ENCODE measurements at places on chromosomes 6 and 20.

GRCh38 chr6:17945575-17945974 lies 41.9 kb downstream of the KIF13A start:
- no peak for DNase-seq

DNA sequence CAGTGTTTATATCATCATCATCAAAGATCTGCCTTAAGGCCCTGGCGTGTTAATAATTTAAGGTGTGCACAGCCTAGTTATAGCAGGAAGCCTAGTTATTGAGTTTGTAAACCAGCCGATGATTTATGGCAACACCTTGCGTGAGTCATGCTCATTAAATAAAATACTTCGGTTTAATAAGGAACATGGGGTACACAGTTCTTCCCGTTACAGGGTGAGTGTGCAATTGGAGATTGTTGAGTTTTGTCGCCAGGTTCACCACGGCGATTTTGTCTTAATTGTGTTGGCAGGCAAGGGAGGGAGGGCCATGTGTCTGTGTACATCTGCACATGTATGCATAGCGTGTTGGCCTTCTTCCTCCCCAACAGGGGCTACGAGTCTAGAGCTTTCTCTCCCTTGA lies 104.0 kb downstream of the TFAP2A start:
- DNase-seq = no peak

DNA sequence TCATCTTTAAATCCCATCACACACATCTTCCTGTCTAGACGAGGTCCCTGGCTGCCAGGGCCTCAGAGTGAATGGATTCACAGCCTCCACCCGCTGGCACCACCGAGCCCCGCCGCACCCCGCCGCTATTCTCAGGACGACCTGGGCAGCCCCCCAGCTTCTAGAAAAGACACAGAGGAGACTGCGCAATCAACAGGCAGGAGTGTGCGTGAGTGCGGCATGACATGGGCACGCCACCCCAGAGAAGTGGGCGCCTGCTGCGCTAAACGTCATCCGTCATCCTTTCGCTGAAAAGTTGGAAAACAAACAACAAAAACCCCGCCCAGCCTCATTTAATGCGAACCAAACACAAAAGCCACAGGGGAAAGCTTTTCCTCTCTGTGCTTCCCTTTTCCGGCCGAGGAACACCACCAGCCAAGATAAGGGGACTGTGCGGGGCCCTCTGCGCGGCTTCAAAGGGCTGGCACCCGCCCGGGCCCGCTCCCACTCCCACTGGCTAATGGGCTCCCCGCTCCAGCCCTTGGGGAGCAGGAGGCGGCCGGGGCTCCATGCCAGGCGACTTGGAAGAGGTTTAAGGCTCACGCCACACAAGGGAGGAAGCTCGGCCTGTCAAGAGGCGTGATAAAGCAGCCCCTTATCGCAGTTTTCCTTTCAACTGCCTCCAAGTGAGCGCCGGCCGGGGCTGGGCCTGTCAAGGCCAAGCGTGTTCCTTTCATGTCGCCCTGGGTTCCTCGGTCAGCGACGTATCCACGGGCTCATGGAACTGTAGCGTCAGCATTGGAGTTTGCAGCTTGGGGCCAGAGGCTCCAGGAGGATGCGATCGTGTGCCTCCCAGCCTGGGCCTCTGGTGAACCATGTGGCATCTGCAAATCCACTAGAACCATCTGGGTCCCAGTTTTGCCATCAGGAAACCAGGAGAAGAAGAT lies 50.1 kb downstream of the NFATC2 start:
- no peak for DNase-seq

GRCh38 chr20:884983-885952 lies 30.9 kb downstream of the ANGPT4 start:
- DNase-seq = no peak

- no peak for DNase-seq
Observed at GRCh38 chr20:48148916-48149672, 363.8 kb upstream of the SULF2 start.

- no peak for DNase-seq
Observed at GRCh38 chr6:20028562-20028961, 183.7 kb downstream of the MBOAT1 start.

GRCh38 chr6:129890164-129890563 lies 29.0 kb upstream of the TMEM244 start:
- DNase-seq = no peak

DNA sequence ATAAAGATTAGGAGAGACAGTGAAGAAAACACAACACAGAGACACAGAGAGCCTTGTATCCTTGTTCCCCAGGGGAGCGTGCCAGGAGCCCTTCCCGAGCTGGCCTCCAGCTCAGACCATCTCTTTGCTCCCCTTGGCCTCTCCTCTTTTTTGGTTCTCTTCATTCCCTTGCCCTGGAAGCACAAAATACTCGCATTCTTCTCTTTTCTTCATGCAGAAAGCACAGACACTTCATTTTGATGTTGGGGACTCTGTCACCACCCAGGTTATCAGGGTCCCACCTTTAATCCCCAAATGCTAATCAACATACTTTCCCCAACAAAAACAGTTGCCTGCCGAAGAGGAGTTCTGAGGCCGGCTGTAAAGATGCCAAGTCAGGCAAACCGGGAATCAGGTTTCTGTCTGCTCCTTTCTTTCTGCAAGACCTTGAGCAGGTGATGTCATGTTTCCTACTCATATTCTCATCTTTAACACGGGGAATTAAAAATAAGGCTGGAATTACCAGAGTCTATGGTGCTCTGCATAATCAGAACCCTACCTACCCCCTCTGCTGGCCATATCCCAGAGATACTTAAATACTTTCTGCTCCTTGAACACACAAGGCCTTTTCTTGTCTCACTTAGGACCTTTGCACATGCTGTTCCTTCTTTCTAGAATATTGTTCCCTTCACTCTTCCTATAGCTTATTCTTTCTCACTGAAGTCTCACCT lies 21.7 kb downstream of the TGM6 start:
- no peak for DNase-seq

DNA sequence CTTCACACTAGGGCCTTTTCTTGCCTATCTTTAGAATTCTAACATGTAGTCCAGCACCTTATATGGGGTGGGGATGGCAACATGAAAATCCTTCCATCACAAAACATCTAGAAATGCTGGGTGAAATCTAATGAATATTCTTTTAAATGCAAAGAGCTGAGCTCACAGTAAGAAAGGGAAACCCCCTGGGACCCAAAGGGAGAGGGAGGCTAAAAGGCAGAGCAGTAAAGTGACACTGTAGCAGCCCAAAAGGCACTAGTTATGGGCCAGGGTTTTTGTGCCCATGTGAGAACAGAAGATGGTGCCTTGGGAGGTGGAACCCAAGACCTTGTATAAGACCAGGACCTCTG lies 66.7 kb downstream of the TRAM2 start:
- DNase-seq = no peak

DNA sequence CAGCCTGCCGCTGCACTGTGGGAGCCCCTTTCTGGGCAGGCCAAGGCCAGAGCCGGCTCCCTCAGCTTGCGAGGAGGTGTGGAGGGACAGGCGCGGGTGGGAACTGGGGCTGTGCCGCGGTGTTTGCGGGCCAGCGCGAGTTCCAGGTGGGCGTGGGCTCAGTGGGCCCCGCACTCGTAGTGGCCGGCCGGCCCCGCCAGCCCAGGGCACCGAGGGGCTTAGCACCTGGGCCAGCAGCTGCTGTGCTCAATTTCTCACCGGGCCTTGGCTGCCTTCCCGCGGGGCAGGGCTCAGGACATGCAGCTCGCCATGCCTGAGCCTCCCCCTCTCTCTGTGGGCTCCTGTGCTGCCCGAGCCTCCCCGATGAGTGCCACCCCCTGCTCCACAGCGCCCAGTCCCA lies 388.1 kb downstream of the PHF3 start:
- no peak for DNase-seq

GRCh38 chr20:51634877-51635276 lies 92.4 kb upstream of the NFATC2 start:
- DNase-seq = no peak

DNA sequence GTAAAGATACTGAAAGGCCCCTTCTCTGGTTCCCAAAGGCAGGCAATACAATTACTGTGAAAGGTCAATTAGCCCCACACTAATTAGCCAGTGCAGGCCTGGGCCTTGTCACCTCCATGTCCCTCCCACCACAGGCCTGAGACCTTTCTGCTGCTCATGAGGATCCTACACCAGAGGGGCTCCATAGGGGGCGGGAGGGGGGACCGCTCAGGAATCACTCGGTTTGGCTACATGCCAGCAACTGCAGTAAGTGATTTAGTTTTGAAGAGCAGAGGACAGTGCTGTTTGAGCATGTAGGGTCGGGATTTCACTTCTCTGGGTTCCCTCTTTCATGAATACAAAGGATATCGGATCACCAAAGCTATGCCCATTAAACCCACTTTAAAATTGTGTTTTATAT lies 455.6 kb downstream of the PRKN start:
- DNase-seq = no peak

DNA sequence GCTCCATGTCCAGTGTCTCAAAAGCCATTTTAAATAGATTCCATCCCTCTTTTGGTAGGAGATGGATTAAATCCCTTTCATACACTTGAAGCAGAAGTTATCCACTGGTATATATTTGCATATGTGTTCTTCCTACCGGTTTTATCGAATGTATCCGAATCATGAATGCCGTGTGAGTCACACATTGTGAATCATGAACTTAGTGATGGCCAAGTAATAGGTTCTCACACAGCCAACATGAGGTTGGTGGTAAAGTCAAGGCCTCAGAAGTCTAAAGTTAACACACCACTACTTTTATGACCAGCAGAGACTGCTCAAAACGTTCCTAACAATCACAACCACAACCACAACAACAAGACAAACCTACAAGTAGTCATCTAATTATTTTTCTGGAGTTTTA lies 345.5 kb downstream of the THBS2 start:
- no peak for DNase-seq

All from NCI-H1105 (cell line).